NB4 (cell line): ENCODE measurements at places on chromosomes 11 and 22.

DNA sequence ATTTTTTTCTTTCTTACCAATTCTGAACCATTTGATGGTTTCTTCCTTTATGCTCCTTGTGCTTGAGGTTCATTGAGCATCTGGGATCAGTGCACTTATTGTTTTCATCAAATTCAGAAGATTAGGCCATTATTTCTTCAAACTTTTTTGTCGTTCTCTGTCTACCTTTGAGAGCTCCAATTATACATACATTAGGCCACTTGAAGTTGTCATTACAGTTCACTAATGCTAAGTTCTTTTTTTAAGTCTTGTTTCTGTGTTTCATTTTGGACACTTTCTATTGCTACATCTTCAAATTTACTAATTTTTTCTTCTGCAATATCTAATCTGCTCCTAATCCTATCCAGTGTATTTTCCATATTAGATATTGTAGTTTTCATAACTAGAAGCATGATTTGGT lies 40.8 kb downstream of the CDPF1 start:
- DNase-seq, result no peak

DNA sequence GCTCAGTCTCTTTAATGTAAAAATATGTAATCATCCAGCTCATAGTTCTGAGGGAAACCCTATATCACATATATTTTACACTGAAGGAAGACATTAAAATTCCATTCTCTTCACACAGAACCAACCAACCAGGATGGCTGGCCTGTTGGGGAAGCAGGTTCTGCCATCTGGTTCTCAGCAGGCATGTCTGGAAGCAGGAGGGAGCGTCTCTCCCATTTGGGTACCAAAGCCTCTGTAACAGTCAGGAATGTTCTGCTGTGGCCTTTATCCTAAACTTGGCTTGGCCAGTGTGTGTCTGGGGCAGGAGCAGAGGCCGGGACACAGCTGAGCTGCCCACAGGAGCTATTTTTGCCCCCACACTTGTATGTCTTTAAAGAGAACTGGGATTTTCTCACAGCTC lies 29.2 kb downstream of the SGSM3 start:
- DNase-seq, result no peak

- DNase-seq, result peak; percentile 53
Observed at GRCh38 chr22:27150544-27150941, 493.2 kb downstream of the MIAT start.

- no peak for DNase-seq
Observed at GRCh38 chr22:40531951-40532900, 104.3 kb downstream of the MRTFA start.

DNA sequence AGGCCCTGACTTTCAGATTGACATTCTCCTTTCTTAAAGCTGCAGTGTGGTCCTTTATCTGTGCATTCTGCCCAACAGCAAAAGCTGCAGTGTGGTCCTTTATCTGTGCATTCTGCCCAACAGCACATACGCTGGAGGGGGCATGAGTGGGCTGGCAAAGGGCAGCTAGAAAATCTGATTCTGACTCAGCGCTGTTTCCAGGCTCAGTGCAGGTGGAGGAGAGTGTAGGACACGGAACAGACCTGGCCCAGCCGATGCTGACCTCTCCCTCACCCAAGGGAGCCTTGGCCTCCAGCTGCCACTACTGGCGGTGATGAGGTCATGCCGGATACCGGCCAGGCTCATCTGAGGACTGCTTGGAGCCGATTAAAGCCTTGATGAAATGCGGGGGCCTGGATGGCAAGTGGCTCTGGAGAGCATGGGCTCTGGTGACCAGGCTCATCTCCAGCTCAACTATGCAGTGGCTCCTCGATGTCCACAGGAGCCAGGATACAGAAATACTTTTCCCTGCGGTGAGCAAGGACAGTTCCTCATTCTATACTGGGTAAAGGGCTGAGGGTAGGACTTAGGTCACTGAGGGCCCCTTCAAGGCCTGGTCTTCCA lies 84.6 kb downstream of the CLPB start:
- peak; percentile 19 for DNase-seq

DNA sequence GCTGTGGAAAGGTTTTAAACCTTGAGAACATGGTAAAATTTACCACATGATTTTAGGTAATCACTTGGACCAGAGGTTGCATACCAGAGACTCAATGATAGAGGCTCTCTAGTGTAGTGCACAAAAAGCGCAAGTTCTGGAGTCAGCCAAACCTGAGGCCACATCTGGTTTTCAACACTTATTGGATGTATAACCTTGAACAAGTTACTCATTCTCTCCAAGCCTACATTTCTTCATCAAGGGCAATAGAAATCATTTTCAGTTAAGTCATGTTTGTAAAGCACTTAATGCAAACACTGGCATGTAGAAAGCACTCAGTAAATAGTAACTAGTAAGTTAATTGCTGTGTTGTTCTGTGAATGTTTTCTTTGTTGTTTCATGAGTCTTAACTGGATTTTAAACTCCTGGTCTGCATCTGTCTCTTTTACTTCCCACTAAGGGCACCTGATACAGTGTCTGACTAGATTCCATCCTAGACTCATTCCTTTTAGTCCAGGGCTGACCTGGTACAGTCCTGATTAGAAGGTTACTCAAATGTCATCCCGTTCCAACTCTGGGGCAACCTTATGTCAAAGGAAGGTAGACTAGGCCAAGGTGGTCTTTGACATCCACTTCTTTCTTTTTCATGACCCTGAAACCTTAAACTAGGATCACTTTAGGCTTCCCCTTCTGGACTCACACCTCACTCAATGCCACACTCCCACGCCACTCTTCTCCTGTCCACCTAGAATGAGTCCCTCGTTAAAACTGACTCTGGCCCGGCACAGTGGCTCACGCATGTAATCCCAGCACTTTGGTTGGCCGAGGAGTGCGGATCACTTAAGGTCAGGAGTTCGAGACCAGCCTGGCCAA lies 34.5 kb upstream of the EED start:
- DNase-seq, result no peak

DNA sequence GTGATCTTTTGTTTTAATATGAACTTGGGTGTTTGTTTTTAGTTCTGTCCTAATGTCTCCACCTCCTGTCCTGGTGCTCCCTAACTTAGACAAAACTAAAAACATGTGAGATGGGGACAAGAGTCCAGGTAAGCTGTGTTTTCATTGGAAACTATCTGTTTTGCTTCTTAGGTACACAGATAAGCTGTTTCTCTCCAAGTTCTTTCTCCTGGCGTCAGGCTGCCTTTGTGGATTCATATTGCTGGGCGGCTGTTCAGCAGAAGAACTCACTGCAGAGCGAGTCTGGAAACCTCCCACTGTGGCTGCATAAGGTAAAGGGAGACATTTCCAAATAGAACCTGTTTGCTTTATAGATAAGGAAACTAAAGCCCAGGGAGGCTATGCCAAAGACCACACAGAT lies 24.7 kb downstream of the PANX1 start:
- no peak for DNase-seq

DNA sequence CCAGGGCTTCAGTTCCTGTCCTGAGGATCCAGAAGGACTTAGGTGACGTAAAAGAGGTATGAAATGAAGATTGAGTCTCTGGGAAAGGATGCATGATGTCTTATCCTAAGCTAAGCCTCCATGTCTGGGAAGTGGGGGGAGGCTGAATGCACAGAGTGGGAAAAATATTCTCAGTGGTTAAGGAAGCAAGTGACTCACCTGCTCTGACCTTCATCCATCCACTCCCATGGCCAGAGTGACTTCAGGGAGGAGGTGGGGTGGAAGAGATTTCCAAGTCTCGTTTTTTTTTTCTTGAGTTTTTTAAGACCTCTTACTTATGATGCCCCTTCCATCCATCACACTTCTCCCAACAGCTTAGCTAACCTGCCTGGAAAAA lies 32.5 kb upstream of the POLD3 start:
- no peak for DNase-seq

GRCh38 chr11:33936725-33937604 lies 45.1 kb upstream of the LMO2 start:
- DNase-seq, result peak; percentile 36

- no peak for DNase-seq
Observed at GRCh38 chr11:15500643-15501042, 385.9 kb downstream of the INSC start.

DNA sequence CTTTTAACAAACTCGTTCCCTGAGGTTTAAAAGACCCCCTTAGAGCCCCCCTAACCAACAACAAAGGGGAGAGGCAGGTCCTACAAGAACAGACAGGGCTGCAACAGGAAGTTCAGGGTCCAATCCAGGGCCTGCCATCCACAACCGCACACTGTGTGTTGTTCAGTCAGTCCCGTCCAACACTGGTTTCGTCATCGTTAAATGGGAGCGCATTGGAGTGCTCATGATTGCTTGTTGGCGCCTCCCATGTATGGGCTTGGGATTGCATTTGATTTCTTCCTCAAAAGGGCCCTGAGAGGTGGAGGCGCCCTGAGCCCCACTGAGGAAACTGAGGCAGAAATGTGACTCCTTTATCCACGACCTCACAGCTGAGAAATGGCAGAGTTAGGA lies 174.1 kb downstream of the MN1 start:
- DNase-seq, result peak; percentile 69

GRCh38 chr11:76252631-76253070 lies 46.3 kb upstream of the WNT11 start:
- DNase-seq, result no peak

- DNase-seq, result no peak
Observed at GRCh38 chr11:13152736-13153541, 124.7 kb upstream of the BMAL1 start.

DNA sequence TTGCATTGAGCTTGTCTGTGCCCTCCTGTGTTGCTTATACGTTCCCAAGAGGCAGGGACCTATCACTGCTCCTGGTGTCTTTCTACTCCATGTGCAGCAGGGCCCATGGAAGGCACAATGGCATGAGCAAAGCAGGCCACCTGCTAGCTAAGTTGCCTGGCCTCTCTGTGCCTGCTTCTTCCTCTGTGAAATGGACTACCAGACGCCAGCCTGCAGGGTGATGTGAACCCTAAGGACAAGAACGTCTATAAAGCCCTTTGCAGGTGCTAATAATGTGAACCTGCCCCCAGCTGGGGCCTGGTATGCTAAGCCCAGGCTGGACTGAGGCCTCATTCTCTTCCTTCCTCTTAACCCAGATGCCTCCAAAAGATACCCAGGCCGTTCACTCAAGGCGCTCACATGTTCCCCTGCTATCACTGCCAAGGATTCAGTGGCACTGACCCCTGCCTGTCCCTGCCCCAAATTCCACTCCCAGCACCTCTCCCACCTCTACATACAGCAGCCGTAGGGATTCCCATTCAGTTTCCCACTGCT lies 4.0 kb downstream of the GUCD1 start:
- DNase-seq, result no peak

DNA sequence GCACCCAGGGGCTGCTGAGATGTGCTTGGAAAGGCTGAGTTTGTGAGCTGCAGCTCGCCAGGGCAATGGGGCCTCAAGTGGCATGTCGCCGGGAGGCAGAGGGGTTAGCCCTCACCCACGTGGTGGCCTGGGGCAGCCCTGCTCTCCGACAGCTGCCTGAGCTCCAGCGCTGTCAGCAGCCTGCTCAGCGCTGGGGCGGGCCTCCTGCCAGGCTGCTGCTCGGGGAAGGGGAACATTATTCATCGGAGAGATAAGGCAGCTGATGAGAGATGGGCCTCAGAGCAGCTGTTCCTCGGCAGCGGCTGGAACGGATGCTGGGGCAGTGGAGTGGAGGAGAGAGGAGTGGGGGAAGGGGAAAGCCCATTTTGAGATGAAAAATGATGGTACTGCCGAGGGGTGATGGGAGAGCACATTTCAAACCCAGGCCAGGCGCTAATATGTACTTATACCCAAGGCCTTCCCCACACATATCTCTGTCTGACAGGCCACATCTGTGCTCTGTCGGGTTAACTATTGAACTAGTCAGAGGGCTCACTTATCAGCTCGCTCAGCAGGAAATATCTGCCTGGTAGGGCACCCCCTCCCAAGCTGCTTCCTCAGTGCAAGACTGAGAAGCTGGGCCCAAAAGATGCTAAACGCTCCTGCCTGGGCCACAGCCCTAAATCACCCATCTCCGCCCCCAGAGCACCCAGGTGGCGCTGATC lies 79.5 kb downstream of the TIMP3 start:
- peak; percentile 23 for DNase-seq

DNA sequence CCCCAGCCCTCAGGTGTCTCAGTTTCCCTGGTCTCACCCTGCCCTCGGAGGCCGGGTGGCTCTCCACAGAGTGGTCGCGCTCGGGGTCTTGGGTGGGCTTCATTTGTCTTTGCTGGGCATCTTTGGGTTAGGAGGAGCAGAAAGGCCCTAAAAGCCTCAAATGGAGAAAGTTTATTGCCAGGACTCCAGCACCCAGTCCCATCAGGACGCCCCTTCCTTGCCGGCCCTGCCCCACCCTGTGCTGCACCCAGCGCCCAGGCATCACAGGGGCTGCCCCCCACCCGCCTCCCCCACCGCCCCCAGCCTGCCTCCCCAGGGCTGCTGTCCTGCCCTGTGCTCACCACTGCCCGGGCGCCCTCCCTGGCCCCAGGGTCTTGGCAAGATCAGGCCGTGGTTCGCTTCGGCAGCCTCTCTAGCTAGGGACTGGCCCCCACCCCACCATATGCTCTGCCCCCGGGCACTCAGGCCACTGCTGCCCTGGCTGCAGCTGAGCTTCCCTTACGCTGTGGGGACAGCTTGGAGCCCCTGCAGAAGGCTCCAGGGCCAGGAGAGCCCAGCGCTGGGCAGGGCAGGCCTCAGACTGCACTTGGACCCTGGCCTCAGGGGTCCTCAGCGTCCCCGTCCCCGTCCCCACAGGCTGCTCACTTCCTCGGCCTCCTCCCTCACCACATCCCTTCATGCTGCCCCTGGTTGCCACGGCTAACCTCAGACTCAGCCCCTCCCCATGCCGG lies 31.4 kb downstream of the MOB2 start:
- DNase-seq, result no peak
